ENCODE measurements at places on chromosomes 5 and 9. TPM values are rescaled to one million over a fixed set of nuclear protein-coding genes. Genes with fewer than 3 reads are reported as not detected.
A peak's percentile ranks its signal among the peaks of the same experiment; 100 is the strongest.

DNA sequence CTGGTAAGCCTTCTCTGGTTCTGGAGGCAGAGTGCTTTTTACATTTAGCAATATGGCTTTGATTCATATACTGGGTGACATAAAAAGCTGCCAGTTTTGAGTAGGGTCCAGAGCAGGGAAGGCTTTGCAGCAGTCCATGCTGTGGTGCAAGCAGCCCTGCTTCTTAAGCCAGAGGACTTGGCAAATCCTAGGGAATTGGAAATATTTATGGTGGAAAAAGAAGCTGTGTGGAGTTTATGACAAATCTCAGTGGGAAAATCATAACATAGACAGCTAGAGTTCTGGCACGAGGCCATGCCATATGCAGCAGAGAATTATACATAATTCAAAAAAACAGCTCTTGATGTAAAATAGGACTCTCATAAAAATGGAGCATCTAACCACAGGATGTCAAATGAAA is 536.4 kb downstream of the RASEF start:
- no peak overlapping the region for H3K27ac ChIP-seq
- H3K4me3 ChIP-seq, result no peak overlapping the region
- no peaks in the 10 kb centered on the region for H3K4me1 ChIP-seq
- no peaks in the 10 kb centered on the region for H3K36me3 ChIP-seq
- H3K27me3 ChIP-seq, result no peaks in the 10 kb centered on the region

DNA sequence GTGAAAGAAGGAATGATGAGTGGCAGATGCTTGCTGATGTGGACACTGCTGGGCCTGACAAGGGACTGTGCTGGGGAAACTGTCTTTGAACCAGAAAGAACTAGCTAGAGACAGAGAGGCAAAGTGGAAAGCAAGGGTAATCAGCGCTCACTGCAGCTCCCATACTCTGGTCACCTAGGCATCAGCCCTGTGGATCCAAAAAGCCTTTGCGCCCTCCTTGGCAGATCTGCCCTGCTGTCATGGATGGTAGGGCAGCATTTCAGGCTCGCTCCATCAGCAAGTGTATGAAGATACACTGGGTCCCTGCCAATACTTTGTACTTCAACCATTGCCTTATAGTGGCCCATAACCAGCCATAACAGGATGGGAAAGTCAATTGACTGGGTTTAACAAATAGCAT is 6.6 kb upstream of the ALDH1B1 start:
- DNase-seq, result no peak
- no peak overlapping the region for H3K27ac ChIP-seq
- no peaks in the 10 kb centered on the region for H3K27me3 ChIP-seq
- H3K36me3 ChIP-seq, result no peaks in the 10 kb centered on the region

The WNK2 gene
- total RNA-seq, result 24.4 TPM

The STC2 gene
- total RNA-seq, result 97.3 TPM

The REXO4 gene
- total RNA-seq, result 24.6 TPM

DNA sequence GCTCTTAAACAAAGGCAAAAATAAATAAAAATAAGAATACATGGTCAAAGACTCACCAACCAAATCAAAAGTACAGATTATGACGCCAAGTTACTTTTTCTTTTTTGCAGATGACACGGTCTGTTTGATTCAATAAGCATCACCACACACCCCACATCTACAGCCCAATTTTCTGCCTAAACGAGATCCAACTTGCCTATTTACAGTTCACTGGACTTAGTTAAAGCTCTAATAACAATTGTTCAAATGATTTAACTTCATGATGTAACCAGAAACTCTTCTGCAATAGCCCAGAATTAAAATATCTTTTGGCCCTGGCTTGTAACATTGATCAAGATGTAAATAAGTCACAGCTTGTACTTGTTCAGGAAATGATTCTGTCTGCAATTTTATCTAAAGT is 590.3 kb upstream of the C9orf72 start:
- H3K4me1 ChIP-seq, result no peaks in the 10 kb centered on the region
- H3K36me3 ChIP-seq, result no peaks in the 10 kb centered on the region
- H3K27me3 ChIP-seq, result no peaks in the 10 kb centered on the region
- no peak overlapping the region for H3K4me3 ChIP-seq
- H3K27ac ChIP-seq, result no peak overlapping the region

The NR3C1 gene
- total RNA-seq, result 16.0 TPM

DNA sequence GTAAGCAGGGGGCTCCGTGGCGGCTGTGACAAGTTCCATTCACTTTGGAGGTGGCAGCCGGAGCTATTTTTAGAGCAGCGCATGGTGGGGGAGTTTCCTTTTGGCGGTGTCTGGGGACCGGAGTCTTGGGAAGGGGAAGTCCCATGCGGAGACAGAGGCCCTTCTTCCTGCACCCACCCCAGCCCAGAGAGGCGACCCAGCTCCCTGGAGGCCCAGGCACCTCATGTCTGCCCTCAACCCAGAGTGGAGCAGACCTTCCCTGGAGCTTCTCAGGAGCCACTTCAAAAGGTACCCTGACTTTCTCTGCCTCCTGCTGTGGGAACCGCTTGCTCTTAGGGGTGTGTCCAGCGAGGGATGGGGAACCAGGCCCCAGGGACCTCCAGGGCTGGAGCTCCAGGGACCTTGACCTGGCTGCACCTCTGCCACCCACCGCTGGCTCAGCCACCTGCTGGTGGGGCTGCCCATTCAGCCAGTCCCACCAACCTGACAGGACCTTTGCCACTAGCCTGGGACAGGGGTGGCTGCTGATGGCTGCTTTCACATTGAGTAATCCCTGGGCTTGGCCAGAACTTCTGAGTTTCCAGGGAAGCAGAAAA is 34.1 kb downstream of the NEK6 start:
- H3K4me1 ChIP-seq, result peaks cover 23% of the 10 kb centered on the region
- H3K4me3 ChIP-seq, result no peak overlapping the region

GRCh38 chr5:109256486-109256885 is 153.3 kb downstream of the PJA2 start:
- H3K4me1 ChIP-seq, result no peaks in the 10 kb centered on the region
- H3K27ac ChIP-seq, result no peak overlapping the region
- no peak overlapping the region for H3K4me3 ChIP-seq

DNA sequence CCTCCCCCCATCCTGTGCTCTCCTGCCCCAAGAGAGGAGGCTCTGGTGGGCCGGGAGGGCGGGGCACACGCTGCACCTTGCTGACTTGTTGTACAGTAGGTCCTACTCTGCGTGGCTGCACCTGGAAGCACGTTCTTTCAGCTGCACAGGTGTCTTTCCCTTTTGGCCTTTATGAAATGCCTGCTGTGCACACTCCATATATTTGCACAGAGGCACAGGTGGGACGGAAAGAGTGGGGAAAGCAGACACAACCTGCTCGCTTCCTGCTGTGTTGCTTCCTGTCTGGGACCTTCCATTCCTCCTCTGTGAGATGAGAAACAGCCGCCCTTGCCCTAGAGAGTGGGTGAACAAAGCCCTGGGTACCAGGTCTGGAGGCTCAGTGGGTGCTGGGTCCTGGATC is 4.8 kb downstream of the USP20 start:
- no peaks in the 10 kb centered on the region for H3K27me3 ChIP-seq
- DNase-seq, result no peak
- no peak overlapping the region for H3K27ac ChIP-seq
- H3K4me1 ChIP-seq, result peaks cover 4% of the 10 kb centered on the region
- no peaks in the 10 kb centered on the region for H3K36me3 ChIP-seq
- H3K4me3 ChIP-seq, result no peak overlapping the region

- no peaks in the 10 kb centered on the region for H3K36me3 ChIP-seq
- DNase-seq, result no peak
- no peak overlapping the region for H3K27ac ChIP-seq
- no peak overlapping the region for H3K4me3 ChIP-seq
Measured at GRCh38 chr9:78351816-78352215, 54.9 kb downstream of the PSAT1 start.

DNA sequence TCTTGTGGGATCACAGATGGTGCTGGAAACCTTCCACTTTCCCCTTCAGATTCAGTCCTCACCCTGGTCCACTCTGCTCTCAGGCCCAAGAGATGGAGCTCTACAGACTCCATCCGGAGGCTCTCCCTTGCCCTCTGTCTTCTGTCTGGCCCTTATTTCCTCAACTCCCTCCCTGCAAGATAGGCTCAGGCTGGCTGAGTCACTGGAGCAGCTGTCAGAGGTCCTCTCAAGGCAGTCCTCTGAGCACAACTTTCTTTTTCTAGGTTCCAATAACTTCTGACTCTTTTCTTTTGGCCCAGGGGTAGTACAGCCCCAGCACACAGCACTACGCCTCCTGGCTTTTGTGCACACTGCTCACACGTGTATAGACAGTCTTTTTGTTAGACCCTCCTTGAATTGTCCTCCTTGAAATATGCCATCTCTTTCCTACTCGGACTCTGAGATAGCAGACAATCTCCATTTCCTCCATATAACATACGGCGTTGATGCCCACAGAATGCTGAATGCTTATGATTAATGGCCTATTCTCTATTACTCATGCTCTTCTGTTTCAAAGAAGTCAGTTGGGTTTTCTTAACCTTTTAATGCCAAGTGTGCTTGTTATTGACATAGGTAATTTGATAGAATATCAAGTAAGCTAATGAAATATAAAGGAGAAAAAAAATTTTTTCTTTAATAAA is 193.1 kb downstream of the SLC12A2 start:
- no peak for DNase-seq
- H3K4me3 ChIP-seq, result no peak overlapping the region
- H3K4me1 ChIP-seq, result peaks cover 6% of the 10 kb centered on the region
- H3K27me3 ChIP-seq, result no peaks in the 10 kb centered on the region

- no peak for DNase-seq
- H3K4me1 ChIP-seq, result peaks cover 16% of the 10 kb centered on the region
- H3K27me3 ChIP-seq, result no peaks in the 10 kb centered on the region
- no peak overlapping the region for H3K27ac ChIP-seq
Measured at GRCh38 chr5:150321211-150321610, 18.5 kb upstream of the ARSI start.

DNA sequence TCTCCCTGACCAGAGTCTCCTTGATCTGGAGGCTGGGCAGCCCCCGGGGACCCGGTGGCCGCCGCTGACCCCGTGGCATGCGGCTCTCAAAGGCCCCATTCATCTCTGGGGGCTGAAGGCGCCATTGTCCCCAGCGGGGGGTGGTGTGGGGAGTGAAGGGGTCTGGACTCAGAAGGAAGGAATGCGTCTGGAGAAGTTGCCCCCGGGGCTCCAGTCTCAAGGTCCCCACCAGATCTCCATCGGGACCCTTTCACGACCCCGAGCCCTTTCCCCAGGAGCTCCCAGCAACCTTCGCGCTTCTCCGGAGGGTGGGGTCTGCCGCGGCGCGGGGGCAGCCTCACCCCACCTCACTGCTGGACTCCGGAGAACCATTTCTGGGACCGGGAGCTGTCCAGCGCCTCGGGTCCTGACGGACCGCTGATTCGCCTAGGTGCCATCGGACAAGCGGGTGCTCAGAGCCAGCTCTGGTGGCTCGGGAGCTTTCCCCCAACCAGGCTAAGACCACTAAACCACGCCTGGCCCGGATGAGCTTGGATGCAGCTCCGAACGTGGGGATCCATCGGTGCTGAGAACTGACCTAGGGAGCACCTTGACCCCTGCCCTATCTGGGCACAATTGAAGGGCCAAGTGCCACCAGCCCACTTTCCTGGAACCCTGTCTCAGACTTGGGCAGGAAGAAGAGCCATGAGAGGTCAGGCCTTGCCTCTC is 5.1 kb upstream of the PCDH1 start:
- H3K36me3 ChIP-seq, result no peaks in the 10 kb centered on the region
- no peak overlapping the region for H3K27ac ChIP-seq
- peaks cover 12% of the 10 kb centered on the region for H3K4me1 ChIP-seq
- peaks cover 4% of the 10 kb centered on the region for H3K27me3 ChIP-seq
- H3K4me3 ChIP-seq, result no peak overlapping the region

- H3K4me1 ChIP-seq, result no peaks in the 10 kb centered on the region
- H3K36me3 ChIP-seq, result peaks cover 3% of the 10 kb centered on the region
- no peak for DNase-seq
- H3K27me3 ChIP-seq, result no peaks in the 10 kb centered on the region
- no peak overlapping the region for H3K4me3 ChIP-seq
- no peak overlapping the region for H3K27ac ChIP-seq
Measured at GRCh38 chr9:136043441-136043991, 51.6 kb downstream of the NACC2 start.

The C1QTNF3 gene
- 2.6 TPM for total RNA-seq

The TAS2R1 gene
- not detected for total RNA-seq

The NFX1 gene
- total RNA-seq, result 31.7 TPM

- peak; percentile 7 for DNase-seq
- no peaks in the 10 kb centered on the region for H3K27me3 ChIP-seq
- no peak overlapping the region for H3K27ac ChIP-seq
- H3K36me3 ChIP-seq, result no peaks in the 10 kb centered on the region
- H3K4me1 ChIP-seq, result no peaks in the 10 kb centered on the region
Measured at GRCh38 chr9:81529556-81530193, 159.7 kb downstream of the TLE1 start.

DNA sequence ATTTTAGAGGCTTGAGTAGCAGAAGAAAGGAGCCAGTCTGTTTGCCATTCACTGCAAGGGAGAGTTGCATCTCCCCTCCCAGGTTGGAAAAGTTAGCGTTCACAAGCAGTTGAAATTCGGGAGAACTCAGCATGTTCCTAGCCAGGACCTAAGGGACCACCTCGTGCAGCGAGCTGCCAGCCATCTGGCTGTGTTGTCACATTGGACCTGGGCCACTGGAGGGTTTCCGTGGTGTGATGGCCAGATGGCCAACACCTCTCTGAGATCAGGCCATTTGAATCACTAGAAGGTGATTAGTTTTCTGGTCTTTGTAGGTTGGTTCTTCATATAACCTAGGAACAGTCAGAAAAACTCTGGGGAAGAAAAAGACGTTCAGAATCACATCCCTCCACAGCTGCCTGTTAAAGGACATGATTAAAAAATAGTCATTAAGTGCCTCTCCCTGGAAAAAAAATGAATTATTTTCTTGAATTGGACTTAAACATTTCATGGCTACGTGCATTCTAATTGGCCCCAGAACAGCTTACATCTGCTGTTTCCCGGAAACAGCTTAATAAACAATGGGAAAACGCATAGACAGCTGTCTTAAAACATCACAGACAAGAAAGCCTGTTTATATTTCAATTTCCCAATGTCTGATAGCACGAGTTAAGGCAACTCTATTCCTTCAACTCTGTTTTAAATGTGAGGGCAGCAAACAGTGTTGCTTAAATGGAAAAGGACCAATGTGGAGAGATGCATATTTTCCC is 303.9 kb downstream of the TENT4A start:
- no peak overlapping the region for H3K27ac ChIP-seq
- DNase-seq, result no peak
- H3K4me3 ChIP-seq, result no peak overlapping the region
- H3K27me3 ChIP-seq, result no peaks in the 10 kb centered on the region
- no peaks in the 10 kb centered on the region for H3K4me1 ChIP-seq

DNA sequence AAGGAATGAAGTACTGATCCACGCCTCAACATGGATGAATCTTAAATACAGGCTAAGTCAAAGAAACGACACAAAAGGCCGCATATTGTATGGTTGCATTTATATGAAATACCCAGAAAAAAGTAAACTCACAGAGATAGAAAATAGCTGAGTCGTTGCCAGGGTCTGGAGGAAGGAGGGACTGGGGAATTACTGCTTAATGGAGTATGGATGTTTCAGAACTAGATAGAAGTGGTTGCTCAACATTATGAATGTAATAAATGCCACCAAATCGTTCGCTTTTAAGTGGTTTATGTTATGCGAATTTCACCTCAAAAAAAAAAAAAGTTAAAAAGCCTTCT is 784 bp upstream of the MSANTD3 start:
- peak overlapping the region; percentile 73 for H3K4me3 ChIP-seq
- H3K4me1 ChIP-seq, result peaks cover 33% of the 10 kb centered on the region
- peak overlapping the region; percentile 73 for H3K27ac ChIP-seq

The PCDHA1 gene
- total RNA-seq, result not detected

GRCh38 chr5:4058899-4059298 is 463.3 kb downstream of the IRX1 start:
- no peaks in the 10 kb centered on the region for H3K4me1 ChIP-seq
- H3K36me3 ChIP-seq, result no peaks in the 10 kb centered on the region
- H3K4me3 ChIP-seq, result no peak overlapping the region
- no peaks in the 10 kb centered on the region for H3K27me3 ChIP-seq
- DNase-seq, result no peak

GRCh38 chr9:100357501-100357900 is 4.8 kb upstream of the TEX10 start:
- no peaks in the 10 kb centered on the region for H3K4me1 ChIP-seq
- no peaks in the 10 kb centered on the region for H3K36me3 ChIP-seq
- no peak overlapping the region for H3K27ac ChIP-seq

The CFAP90 gene
- not detected for total RNA-seq

The MATR3 gene
- total RNA-seq, result 123 TPM
